ENCODE measurements at places on chromosomes 2 and 18. TPM values are rescaled to one million over a fixed set of nuclear protein-coding genes. Genes with fewer than 3 reads are reported as not detected.

MC5R gene
- total RNA-seq: not detected

APOB gene
- 0.01 TPM for total RNA-seq

DSC2 gene
- 1.3 TPM for total RNA-seq

FAM117B gene
- 1.7 TPM for total RNA-seq
